ENCODE measurements at places on chromosomes 5 and 9.

- DNase-seq = peak; percentile 79
These were observed 289.2 kb upstream of the DMRT1 start for GRCh38 chr9:551986-552929.

GRCh38 chr5:187617-188451 is 3.5 kb upstream of the LRRC14B start:
- DNase-seq = no peak

DNA sequence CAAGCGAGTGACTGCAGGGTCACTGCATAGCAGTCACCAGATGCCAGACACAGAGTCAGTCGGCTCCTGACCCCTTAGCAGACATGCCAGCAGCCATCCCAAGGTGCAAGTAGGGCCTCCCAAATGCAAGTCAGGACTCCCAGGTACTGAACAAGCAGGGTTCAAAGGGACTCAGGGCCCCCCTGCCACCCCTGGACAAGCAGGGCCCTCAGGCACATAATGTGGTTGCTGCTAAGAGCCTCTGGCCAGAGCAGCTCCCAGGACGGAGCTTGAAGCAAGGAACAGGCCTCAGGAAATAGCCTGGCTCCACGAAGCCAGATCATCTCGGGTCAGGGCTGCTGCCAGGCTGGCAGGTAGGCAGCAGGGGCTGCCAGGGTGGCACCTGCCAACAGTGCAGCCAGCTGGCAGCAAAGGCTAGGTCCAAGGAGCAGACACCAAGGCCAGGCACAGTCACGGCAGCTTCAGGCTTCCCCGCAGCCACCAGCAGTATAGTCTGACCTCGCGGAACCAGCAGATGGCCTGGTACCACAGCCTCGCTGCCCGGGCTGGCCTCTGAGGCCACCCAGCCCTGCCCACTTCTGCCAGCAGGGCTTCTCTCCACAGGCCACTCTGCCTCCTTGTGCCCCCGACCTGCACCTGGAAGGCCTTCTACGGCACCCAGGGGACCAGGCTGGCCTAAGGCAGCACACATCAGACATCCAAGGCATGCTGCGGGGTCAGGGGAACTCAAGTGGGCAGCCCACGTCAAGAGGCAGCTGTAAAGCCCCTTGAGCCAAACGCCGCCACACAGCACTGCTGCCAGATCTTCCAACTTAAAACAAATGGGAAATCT is 7.4 kb downstream of the EEIG1 start:
- no peak for DNase-seq

DNA sequence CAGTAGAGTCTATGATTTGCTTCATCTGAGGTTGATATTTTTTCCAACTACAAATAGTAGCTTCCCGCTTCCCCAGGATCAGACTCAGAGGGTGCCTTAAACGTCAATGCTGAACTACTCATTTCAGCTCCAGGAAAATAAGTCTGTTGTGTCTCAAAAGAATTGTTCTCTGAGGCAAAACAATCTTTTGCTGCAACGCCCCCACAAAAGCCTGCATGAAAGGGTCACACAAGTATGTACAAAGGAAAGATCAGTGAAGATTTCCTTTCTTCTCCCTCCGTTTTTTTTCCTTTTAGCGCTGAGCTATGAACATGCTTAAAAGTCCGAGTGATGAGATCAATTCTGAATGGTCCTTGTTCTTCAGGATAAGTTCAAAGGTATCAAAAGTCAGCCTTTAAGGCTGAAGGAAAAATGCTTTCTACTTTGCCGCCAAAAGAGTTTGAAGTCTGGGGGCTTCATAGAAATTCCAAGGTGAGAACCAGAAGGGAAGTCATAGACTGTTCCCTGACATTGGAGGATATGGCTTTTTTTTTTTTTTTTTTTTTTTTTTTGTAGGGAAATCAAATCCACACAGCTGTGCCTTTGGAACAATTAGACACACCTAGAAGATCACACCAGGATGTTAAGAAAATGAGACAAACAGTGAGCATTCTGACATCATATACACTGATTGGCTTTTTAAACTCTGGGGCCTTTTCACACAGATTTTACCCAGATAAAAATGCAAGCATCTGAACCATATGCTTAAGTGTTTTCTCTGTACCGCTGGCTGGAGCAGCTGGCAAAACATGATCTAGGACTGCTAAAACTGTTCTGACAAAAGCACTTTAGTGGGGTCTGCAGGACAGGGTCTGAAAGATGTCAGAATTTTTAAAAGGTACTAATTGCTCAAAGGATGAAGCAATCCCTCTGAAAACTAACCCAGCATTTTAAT is 329.3 kb downstream of the ENC1 start:
- no peak for DNase-seq

GRCh38 chr5:143227301-143227700 is 176.2 kb downstream of the NR3C1 start:
- no peak for DNase-seq

DNA sequence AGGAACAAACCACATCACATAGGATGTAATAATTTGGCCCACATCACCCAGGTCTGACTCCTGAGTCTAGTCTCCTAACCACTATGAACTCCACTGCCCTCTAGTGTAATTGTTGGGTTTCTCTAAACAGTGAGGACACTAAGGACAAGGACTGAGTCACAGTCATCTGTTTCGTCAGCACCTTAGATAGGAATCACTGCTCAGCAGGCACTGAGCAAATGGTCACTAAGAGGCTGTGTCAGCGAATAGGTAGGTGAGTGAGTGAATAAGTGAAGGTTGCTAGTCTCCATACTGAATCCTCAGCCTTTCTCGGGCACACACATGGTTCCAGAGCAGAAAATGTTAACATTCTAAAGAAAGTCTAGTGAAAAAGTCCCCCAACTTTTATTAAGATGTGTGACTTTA is 278.6 kb downstream of the SPOCK1 start:
- DNase-seq = peak; percentile 79

- no peak for DNase-seq
These were observed 291.4 kb downstream of the YTHDC2 start for GRCh38 chr5:113804943-113805342.

GRCh38 chr5:157351802-157352092 is 85.8 kb downstream of the CYFIP2 start:
- no peak for DNase-seq

- peak; percentile 67 for DNase-seq
These were observed 46.7 kb upstream of the CDKN2AIPNL start for GRCh38 chr5:134458234-134459009.

DNA sequence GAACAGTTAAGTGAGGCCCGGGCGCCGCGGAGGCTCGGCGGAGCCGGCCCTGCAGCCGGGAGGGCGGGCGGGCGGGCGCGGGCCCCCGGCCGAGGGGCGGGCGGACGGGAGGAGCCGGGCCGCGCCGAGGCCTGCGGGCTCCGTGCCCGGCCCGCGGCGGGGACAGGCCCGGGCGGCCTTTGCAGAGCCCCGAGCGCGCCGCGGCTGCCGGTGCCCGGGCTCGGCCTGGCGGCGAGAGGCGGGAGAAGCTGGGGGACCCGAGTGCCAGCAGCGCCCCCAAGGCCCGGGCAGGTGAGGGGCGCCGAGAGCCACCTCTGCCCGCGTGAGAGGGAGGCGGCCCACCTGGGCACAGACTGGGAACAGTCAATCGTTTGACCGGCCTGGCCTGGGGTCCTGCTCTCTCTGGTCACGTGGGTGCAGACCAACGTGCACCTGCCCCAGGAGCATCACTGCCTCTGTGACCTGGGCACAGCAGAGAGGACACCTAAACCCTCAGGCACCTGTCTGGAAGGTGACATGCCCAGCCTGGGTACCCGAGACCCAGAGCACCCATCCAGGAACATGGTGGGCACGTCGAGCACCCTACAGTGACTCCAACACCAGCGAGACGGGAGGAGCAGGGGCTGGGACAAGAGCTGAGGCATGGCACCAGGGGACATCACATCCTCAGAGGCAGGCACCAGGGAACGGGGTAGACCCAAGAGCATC is 531 bp downstream of the MVB12B start:
- no peak for DNase-seq

- DNase-seq = peak; percentile 30
These were observed 50.7 kb downstream of the COL15A1 start for GRCh38 chr9:98994172-98995058.

GRCh38 chr5:132501961-132502931 is 11.7 kb upstream of the IRF1 start:
- DNase-seq = peak; percentile 37

DNA sequence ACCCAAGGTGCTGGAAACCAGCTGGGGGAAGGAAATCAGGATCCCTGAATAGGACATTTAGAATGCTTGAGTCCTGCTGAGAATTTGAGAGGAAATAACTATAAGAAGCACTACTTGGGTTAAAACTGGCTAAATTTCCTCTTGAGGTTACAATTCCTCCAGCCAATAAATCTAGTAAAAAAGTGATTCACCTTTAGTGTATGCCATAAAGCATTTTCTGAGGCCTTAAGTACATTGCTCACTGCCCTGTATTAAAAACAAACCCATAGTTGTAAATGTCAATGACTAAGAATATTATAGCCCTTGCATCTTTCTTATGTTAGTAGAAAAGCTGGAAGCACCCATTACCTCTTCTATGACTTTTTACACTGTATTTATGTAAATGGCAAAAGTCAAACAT is 634.7 kb upstream of the ARRDC3 start:
- DNase-seq = peak; percentile 8

DNA sequence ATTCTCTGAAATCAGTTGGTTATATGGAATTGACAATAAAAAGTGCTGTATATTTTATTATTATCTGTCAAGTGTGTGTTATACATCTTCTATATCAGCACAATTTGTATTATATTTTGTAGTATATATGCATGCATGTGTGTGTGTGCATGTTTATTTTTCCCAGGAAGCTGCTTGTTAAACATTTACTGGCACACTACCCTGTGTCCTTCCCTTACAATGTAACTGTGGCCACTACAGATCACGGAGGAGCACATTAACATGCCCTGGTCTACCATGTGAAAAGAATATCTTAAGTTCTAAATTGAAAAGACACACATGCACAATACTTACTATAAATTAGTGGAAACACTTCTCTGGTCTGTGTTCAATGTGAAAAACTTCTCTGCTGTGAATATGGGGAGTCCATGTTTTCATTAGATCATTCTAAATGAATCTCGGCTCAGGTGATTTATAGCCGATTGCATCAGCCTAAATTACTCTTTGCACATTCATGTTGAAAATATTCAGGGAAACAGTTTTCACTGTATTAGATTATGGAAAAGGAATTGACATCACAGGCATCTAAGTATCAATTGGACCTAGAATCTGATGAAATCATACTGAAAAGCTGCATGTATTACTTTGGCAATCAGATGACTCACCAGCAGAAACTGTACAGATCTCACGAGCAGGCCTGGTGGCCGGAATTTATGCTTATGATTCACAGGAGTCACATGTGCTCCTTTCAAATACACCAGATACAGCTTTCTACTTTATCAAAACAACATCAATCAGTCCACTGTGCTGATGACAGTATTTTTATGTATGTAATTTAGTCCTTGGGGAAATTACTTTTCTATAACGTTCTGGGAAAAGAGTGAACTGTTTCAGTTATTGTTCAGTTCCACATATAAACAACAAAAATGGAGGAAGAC is 39.4 kb downstream of the LURAP1L start:
- DNase-seq = peak; percentile 100
